Effector CD4-positive, alpha-beta T cell (primary cell): ENCODE measurements at places on chromosomes 6 and 20.

DNA sequence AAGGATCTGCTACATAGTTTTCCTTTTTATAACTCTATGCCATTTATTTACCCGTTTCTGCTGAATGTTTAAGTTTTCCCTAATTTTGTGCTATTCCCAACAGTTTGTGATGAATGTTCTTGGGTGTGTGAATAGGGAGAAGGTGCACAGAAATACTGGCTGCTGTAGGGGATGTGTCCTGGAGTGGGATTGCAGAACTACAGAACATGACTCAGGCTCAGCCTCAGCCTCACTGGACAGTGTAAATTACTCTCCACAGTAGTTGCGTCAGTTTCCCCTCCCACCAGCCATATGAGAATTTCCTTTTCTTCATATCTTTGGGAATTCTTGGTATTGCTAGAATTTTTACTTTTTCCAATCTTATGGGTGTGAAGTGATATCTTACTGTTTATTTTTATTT, 57.0 kb downstream of the SLX4IP start:
- no peak for DNase-seq

DNA sequence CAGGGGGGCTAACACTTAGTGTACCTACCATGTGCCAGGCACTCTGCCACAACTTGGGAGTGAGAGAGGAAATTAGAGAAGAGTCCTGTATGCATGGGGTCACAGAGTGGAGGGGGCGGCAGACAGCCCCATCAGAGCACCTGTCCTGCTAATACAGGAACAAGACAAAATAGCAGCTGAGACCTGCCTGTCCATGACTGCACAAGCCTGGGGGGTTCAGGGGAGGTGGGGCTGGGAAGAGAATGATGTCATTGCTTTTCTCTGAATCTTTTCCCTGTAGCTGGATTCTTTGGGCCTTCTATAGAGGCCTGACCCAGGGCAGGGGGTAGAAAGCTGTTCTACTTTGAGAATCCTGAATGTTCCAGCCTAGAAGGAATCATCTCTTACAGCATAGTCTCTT, 37.4 kb downstream of the FOXP4 start:
- no peak for DNase-seq

DNA sequence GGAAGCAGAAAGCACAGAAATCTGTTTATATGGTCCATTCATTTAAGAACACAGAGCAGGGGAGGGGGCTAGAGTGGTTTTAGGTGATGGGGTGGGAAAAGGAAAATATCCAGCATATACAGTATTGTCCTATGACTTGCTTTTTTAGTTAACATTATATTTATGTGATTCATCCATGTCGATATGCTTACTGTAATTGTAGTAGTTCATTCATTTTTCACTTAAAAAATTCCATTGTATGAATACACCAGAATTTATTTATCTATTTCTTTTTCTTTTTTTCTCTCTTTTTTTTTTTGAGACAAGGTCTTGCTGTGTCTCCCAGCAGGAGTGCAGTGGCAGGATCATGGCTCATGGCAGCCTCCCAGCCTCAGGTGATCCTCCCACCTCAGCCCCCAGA, 9.6 kb upstream of the PRIM2 start:
- no peak for DNase-seq

DNA sequence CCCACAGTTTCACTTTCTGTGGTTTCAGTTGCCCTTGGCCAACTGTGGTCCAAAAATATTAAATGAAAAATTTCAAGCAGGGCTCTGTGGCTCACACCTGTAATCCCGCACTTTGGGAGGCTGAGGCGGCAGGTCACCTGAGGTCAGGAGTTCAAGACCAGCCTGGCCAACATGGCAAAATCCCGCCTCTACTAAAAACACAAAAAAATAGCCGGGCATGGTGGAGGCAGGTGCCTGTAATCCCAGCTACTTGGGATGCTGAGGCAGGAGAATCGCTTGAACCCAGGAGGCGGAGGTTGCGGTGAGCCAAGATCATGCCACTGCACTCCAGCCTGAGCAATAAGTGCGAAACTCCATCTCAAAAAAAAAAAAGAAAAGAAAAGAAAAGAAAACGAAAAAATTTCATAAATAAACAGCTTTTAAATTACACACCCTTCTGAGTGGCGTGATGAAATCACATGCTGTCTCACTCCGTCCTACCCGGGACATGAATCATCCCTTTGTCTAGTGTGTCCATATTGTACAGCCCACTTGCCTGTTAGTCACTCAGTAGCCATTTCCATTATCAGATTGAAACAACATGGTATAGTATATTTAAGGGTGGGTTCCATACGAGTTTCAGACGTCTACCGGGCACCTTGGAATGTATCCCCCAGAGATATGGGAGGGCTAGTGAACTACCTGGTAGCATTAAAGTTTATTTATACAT, 11.7 kb downstream of the PTPRK start:
- no peak for DNase-seq

DNA sequence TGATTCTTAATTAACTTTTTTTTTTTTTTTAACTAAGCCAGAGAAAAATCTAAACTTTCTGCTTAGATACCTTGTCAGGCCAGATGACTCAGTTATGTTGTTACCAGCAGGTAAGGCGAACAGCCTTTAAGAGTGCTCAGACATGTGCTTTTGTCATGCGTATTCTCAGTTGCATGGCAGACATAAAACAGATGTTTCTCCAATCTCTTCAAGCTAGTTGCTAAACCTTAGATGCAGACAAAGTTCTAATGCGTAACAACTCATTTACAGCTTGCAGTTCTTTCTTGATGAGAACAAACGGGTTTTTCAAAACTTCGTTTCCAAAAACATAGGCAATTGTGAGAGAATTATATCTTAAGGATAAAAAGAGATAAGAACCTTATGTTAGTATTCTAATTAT, 49.6 kb upstream of the GFRAL start:
- no peak for DNase-seq

GRCh38 chr20:48689388-48689787, 138.4 kb downstream of the PREX1 start:
- no peak for DNase-seq

GRCh38 chr20:62741191-62741691, 32.6 kb downstream of the NTSR1 start:
- no peak for DNase-seq

GRCh38 chr20:58550275-58551059, 35.3 kb upstream of the APCDD1L start:
- DNase-seq = no peak

- no peak for DNase-seq
These were observed 3.0 kb upstream of the ABCF1 start for GRCh38 chr6:30568245-30568644.

GRCh38 chr6:156839591-156840001, 62.4 kb downstream of the ARID1B start:
- DNase-seq = no peak

DNA sequence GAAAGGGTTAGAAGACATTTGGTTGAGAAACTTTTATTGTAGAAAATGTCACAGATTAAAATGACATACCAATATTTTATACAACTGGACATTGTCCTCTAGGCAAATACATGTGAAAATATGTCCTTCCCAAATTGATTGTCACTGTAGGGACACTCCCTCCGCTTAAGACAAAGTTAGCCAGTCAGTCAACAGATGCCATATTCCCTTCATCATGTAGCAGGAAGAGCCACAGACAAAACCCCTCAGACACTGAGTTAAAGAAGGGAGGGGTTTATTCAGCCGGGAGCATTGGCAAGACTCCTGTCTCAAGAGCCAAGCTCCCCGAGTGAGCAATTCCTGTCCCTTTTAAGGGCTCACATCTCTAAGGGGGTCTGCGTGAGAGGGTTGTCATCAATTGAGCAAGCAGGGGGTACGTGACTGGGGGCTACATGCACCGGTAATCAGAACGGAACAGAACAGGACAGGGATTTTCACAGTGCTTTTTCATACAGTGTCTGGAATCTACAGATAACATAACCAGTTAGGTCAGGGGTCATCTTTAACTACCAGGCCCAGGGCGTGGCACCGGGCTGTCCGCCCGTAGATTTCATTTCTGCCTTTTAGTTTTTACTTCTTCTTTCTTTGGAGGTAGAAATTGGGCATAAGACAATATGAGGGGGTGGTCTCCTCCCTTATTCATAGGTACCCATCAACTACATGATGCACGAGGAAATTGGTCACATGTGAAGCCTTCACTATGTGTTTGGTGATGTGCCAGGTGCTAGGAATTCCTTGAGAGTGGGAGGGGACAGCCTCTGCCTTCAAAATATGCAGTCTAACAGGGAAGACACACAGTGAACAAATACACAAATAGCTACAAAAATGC, 155.7 kb upstream of the CDYL start:
- no peak for DNase-seq
